ENCODE measurements at places on chromosomes 12 and 14. TPM values are rescaled to one million over a fixed set of nuclear protein-coding genes. Genes with fewer than 3 reads are reported as not detected.

- DNase-seq, result no peak
Measured at GRCh38 chr12:59166457-59166856, 246.2 kb upstream of the LRIG3 start.

DNA sequence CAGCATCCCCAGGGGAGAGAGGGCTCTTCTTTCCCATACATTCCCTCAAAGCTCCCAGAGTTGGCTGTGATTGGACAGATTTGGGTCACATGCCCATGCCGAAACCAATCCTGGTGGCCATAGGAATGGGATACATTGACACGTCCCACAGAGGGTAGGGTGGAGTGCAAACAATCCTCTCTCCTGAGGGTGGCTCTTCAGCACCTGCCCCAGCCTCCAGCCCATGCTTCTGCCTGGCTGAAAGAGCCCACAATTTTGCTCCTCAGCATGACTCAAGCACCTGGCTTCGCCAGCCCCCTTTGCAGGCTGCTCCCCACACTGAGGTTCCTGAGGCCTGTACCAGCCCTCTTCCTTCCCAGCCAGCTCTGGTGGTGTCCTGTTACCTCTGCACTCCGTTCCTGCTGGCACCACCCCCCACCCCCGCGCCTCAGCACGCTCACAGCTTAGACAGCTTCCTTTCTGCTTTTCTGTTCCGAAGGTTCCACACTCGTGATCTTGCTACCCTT is 71.7 kb downstream of the CCDC92 start:
- no peak for DNase-seq

DNA sequence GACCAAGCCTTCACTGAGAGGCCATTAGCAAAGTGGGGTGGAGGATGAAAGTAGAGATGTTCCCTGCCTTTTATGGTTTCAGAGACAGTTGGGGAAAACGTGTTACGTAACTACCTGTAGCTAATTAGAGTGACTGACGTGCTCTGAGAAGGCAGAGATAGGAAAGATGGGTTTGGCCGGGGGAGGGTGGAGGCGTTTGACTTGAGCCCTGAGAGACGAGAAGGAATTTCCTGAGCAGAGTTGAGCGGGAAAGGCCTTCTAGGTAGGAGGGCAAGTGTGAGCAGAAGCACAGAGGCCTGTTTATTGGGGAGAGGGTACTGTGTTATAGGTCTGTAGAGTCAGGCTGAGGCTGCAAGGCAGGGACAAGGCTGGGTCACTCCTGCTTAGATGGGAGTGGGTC is 8.6 kb downstream of the TUNAR start:
- DNase-seq, result no peak

GRCh38 chr12:42130672-42131402 is 13.8 kb downstream of the GXYLT1 start:
- DNase-seq, result no peak

- no peak for DNase-seq
Measured at GRCh38 chr14:65000898-65001591, 14.3 kb downstream of the FNTB start.

GRCh38 chr14:98174041-98174440 is 1098.0 kb downstream of the BCL11B start:
- DNase-seq, result no peak

DNA sequence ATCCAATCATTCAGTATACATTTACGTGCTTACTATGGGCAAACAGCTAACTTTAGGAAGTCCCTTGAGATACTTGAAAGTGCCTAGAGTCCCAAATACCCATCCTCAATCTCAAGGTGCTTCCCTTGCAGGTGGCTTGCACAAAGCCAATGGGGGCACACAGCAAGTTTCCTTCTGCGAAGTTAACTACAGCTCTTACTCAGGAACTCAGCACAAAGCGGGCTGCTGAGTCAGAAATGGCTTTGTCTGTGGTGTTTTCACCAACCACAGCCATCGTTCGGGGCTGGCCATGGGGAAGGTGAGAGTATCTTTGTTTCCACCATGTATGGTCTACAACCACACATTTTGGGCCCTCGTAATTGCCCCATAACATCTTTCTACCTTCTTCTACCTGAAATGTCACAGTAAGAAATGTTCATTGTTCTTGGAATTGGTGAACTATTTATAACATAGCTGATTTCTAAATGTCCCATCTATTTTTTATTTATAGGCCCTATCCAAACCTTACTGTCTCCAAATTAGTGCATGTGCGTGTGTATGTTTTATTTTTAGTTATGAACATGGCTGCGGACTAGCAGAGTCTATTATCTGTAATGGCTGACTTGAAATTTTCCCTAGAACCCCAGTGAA is 13.9 kb downstream of the MFAP5 start:
- DNase-seq, result no peak

GRCh38 chr12:4809013-4809448 is 88.8 kb downstream of the GALNT8 start:
- no peak for DNase-seq

GRCh38 chr14:68363843-68364767 is 428.8 kb downstream of the ZFP36L1 start:
- peak; percentile 47 for DNase-seq

GRCh38 chr14:28772613-28773012 is 6.0 kb downstream of the FOXG1 start:
- no peak for DNase-seq

DNA sequence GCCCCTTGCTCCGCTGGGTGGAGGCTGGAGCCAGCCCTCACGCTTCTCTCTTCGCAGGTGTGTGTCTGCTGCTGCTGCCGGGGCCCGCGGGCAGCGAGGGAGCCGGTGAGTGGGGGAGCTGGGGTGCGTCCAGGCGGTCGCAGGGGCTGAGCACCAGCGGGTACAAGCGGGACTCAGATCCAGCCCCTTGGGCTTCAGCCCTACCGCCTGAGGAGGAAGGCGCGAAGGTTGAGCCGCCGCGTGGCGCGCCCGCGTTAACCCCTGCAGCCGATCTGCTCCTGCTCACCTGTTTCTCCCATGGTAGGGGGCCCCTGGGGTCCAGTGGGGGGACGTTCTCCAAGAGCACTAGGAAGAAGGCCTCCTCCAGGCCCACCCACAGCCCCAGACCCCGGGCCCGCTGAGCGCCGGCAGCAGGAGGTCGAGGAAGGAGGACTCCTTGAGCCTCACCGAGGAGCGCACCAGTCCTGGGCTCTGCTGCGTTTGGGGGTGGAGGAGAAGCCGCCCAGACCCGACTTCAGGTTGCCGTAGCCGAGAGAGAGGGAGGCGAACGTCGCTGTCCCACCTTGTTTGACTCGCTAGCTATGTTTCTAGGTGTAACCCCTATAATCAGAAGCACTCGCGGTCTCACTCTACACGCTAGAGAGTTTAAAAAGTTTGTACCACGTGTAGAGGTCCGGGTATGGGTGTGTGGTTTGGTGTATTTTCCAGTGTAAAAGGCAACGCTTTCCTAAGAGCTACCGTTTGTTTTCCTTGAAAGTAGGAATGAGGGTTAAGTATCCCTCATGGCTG is 834 bp downstream of the COCH start:
- DNase-seq, result no peak

DNA sequence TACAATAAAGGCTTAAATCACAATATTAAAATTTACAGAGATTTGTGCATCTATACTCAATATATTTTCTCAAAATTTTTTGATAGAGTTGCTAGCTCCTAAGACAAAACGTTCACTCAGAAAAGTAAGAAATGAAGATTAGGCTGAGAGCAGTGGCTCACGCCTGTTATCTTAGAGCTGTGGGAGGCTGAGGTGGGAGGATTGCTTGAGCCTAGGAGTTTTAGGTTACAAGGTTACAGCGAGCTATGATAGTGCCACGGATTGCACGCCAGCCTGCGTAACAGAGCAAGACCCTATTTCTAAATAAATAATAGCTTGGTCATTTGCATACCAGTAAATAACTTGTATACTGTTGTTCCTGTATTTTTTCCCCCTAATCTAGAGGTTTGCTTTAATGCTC is 35.0 kb upstream of the CFL2 start:
- no peak for DNase-seq

- no peak for DNase-seq
Measured at GRCh38 chr12:64824130-64824499, 332 bp upstream of the TBC1D30 start.

- no peak for DNase-seq
Measured at GRCh38 chr12:94717108-94717507, 66.8 kb upstream of the TMCC3 start.

- DNase-seq, result no peak
Measured at GRCh38 chr12:99911081-99911480, 73.7 kb downstream of the ANKS1B start.

DNA sequence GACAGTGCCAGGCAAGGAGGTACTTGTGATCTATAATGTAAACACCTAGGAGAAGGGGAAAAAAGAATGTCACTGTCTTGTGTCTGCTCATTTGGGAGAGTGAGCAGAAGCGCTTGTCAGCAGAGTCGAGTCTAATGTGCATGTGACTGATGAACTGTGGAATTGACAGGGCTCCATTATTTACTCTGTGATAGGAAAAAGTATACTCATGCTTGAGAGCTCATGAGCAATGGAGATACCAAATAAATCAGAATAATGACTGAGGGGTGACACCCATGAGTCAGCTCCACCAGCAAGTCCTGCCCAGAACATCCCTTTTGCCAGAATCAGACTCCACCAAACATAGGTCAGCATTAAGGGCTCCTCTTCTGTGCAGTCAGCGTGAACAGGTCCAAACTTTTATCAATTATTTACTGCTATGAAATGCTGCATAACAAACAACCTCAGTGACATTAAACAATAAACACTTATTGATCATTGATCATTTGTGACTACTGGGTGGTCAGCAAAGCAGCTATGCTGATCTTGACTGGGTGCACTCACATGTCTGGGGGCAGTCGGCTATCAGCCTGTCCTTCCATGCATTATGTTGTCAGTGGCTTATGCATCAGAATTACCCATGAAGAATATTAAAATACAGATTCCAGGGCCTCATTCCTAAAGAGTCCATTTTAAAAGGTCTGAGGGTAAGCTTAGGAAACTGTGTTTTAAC is 29.2 kb upstream of the WSCD2 start:
- DNase-seq, result no peak

DNA sequence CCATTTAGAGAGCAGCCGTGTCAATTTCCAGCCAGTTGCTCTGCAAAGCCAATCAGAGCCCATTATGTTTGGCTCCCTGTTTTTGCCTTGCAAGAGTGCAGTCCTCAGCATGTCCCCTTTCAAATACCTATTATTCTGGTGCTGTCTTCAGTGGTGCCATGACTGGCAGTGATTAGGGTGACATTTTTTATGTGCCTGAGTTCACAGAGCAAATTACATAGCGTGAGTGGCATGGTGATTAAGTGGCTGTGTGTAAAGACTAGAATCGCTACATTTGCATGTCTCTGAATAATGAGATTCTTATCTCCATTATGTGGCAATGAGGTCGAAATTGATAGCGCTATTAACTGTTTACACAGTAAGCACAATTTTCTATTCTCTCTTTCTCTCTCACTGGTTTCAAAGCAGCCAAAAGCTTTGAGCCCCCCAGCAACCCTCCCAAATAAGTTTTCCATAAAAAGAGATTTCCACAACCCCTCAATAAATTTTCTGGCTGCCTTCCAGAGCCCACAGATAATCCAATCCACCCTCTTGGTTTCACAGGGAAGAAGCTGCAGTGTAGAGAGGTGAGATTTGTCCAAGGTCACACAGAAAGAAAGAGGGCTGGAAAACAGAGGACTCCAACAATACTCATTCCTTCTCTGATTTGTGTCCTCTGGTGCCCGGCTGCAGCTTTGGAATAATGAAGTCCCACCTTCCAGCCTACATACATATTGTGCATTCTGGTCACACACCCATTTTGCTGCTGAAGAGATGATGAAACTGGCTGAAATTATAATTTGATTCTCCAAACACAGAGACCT is 58.8 kb upstream of the NUDT4 start:
- DNase-seq, result no peak

- no peak for DNase-seq
Measured at GRCh38 chr14:26281280-26281998, 316.4 kb downstream of the NOVA1 start.

DNA sequence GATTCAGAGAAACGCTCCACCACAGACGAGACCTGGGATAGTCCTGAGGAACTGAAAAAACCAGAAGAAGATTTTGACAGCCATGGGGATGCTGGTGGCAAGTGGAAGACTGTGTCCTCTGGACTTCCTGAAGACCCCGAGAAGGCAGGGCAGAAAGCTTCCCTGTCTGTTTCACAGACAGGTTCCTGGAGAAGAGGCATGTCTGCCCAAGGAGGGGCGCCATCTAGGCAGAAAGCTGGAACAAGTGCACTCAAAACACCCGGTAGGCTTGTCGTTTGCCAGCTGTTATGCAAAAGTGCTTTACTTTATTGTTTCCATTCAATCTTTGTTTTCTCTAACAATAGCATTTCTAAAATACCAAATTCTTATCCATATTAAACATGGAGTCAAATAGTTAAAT is 287.3 kb downstream of the NAV3 start:
- DNase-seq, result no peak

DNA sequence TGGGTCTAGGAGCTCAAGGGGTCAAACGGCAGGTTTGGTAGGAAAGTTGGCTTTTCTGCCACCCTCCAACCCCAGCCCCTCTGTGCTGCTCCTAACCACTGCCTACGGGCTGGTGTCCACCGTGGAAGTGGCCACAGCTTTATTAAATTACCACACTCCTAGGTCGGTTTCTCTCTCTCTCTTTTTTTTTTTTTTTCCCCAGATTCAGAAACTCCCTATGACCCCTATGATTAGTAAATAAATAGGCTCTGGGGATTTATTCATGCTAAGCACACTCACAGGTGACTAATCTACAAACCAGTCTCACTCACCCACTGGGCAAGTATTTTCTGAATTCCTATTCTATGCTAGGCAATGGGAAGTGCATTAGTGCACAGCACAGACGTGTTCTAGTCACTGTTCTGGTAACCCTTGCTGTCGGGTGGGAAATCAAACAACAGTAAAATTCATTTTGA is 8.7 kb upstream of the DDX47 start:
- no peak for DNase-seq

- DNase-seq, result no peak
Measured at GRCh38 chr14:90924621-90925340, 108.6 kb upstream of the TTC7B start.

GRCh38 chr12:112105891-112106290 is 2.7 kb downstream of the NAA25 start:
- DNase-seq, result no peak

GRCh38 chr12:3559601-3560294 is 68.7 kb downstream of the PRMT8 start:
- DNase-seq, result no peak

- no peak for DNase-seq
Measured at GRCh38 chr14:64717870-64718269, 13.6 kb downstream of the PLEKHG3 start.

GRCh38 chr12:10400829-10401228 is 8.7 kb downstream of the KLRC4 start:
- no peak for DNase-seq

DNA sequence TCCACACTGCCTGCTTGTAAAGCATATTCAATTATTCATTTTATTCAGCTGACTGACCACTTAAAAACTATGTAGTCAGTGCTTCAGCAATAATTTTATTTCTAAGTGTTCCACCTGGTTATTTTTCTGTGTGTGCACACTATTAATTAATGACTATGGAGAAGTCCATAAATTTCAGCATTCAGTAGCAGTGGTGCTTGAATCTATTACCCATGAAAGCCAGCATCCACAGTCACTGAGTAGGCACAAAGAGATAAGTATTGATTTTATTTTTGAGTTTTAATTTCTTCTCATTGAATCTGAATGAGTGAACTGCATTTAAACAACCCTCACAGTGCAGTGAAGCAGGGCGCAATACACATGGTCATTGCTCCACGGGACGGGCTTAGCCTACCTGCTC is 643.1 kb downstream of the GALC start:
- no peak for DNase-seq

- DNase-seq, result no peak
Measured at GRCh38 chr12:68510397-68510796, 100.3 kb upstream of the RAP1B start.

Gene ABHD12B
- not detected for total RNA-seq

Gene CCNB1IP1
- total RNA-seq, result 53.9 TPM

Gene ITGB7
- 1.1 TPM for total RNA-seq

Gene NANOG
- total RNA-seq, result not detected

Gene RASSF9
- total RNA-seq, result 7.3 TPM

Gene TAS2R19
- total RNA-seq, result 0.38 TPM

Gene CGRRF1
- 21.3 TPM for total RNA-seq
